ENCODE measurements at places on chromosomes 1 and 21.
A peak's percentile ranks its signal among the peaks of the same experiment; 100 is the strongest.

DNA sequence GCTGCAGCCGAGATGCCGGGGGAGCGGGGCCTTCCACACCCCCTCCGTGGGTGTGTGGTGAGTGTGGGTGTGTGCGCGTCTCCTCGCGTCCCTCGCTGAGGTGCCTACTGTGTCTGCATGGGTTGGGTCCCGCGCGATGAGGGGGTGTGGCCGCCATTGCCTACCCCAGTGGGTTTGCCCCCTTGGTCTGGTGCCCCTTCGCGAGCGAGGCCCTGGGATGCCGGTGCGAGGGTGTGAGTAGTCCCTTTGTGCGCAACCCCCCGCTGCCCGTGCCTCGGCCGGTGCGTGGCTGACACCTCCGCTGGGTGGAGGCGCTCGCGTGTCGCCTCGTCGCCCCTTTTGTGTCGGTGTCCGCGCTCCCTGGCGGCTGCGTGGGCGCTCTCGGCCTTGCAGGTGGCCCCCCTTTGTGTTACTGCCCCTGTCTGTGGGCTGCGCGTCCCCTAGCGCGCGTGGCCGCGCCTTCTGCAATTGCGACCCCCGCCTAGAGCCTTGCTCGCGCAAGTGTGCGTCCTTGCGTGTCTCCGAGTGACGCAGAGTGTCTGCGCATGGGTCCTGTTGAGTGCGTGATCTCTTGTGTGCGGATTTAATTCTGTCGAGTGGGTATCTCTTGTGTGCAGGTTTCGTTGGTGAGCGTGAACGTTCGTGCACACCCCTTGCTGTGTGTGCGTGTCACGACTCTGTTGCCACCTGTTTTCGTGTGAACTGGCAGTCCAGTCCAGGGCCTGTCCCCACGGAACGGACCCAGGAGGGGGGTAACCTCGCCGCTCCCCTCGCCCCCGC, 553 bp downstream of the TTC3 start:
- DNase-seq: peak; percentile 89

GRCh38 chr1:182149411-182149965, 88.0 kb upstream of the ZNF648 start:
- DNase-seq: peak; percentile 88

DNA sequence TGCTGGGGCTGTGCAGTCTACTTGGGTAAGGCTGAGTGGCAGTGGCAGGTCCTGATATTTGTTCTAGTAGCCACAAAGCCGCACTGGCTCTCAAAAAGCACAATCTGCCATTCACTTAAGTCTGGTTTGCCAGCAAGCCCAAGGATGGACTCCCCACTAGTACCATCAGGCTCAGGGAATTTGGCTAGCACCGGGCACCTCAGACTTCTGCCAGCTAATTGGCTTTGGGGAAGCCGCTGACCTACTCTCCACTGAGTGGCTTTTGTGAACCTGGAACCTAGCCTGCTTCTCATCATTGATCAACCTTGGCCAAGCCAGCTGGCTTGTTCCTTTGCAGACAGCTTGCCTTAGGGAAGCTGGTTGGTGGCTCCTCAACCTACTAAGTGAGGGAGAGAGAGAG, 83.1 kb downstream of the ESRRG start:
- no peak for DNase-seq

DNA sequence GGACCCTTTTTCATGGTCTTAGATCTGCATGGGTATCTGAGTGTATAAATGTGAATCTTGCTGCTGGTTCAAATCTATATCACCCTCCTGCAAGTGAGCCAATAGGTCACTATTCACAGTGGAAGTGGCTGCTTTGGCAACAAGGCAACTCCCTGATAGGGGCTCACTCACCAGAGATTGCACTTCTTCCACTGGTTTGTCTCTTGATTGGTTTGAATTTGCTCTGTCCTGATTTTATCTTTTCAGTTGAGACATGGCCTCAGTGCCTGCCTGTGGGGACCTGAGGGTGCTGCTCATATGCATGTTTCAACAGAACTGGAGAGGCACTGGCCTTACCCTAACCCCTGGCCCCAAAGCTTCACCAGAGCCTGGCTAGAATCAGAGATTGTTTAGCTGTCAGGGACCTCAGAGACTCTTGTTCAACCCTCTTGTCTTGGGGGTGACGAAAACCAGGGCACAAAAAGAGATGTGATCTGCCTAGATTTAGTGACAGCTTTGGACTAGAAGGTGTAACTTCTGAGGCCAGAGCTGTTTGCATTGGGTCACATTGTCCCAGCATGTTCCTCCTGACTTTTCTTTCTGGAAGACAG, 16.9 kb downstream of the AVPR1B start:
- no peak for DNase-seq

DNA sequence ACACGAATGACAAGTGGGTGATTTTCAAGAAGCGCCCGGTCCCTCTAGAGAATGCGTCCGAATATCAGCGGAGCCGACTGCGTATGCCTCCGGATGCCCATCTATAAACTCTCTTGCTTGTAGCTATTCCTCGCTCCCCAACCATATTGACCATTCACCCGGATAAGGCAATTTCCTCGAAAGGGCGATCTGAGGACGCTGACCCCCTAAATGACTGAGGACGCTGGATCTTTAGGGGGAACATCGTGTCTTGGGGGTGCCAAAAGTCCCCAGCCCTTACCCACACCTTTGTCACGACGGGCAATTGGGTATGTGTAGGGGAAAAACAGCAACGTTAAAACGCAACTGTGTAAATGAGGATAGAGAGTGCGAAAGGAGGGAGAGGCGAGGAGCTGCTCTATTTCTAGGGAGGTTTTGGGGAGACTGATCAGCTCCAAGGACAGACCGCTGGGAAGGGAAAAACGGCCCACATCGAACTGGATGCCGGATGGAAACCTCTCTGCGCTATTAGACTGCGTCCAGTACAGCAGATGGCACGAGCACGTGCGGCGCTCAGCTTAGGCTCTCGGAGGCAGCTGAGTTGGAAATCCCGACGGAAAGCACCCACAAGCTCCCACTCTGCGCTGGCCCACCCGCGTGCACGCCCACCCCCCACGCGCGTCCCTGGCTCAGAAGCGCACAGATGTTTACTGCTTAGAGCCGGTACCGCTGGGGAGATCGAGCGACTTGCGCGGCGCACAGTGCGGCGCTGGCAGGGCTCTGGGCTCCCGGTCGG, 2.9 kb upstream of the PRRX1 start:
- no peak for DNase-seq

- DNase-seq: peak; percentile 86
These were observed 488 bp downstream of the SLC35D1 start for GRCh38 chr1:67053535-67053784.

- DNase-seq: no peak
These were observed 74.8 kb upstream of the DEPDC1 start for GRCh38 chr1:68571454-68572235.

- DNase-seq: no peak
These were observed 137.8 kb upstream of the RAB4A start for GRCh38 chr1:229133151-229133550.

Data from activated CD4-positive, alpha-beta T cell treated with anti-CD3 and anti-CD28 coated beads, Interleukin-2, amount 10 ng/mL, durations not matched to agents 24 days and 14 days (primary cell).